ENCODE measurements at places on chromosomes 3 and 15. TPM values are rescaled to one million over a fixed set of nuclear protein-coding genes. Genes with fewer than 3 reads are reported as not detected.

The PLS1 gene
- 12.2 TPM for total RNA-seq

The THSD4 gene
- total RNA-seq: 33.5 TPM

The HESX1 gene
- total RNA-seq: not detected

The RGMA gene
- total RNA-seq: 0.22 TPM

The ZNF774 gene
- total RNA-seq: 1.3 TPM

The AGBL1 gene
- total RNA-seq: not detected

The GOLGA8Q gene
- not detected for total RNA-seq

The PLA2G4E gene
- total RNA-seq: not detected

The MB21D2 gene
- total RNA-seq: 5.0 TPM

The CCDC54 gene
- total RNA-seq: not detected

The LHFPL4 gene
- total RNA-seq: 0.07 TPM

Measured in A549 treated with ZK216348 at 1 μM for 4 hours (cell line).